ENCODE measurements at places on chromosomes 6 and 20.

DNA sequence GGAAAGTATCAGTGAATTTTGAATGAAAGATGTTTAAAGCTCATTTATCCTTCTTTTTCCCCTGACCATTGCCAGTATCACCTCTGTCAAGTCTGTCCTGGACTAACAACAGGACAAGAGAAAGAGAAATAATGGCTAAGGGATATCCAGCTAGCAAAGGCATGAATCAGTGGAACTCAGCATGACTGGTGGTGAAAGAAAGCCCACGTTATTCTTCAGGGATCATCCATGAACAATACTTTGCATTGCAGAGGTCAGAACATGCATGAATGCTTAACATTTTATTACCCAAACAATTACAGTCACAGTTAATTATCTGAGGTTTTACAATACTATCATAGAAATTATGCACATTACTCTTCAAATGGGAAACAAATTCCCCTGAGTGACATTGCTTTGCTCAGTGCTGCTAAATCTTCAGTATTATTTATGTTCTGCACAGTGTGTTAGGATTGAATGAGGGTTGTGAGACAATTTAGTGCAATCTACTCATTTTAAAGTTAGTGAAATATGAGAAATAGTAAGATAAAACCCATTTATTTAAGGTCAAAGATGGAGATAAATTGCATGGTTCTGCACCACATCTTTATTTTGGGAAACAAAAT, 350.7 kb downstream of the KHDRBS2 start:
- DNase-seq = no peak

DNA sequence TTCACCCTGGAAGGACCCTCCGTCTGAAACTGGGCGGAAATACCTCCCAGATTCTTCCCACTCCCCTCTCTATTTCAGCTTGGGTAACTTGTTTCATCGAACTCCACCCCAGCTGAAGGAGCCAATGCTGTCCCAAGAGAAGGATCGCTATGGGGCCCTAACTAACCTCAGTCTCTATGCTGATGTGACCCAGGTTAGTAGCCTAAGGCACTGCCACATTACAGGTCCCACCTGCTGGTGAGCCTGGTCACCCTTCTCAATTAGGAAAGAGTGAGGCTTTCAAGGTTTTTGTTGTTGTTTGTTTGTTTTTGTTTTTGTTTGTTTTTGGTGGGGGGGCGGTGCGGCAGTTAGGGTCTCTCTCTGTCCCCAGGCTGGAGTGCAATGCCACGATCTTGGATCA, 168.4 kb downstream of the OR2B2 start:
- DNase-seq = no peak

- no peak for DNase-seq
Observed at GRCh38 chr6:1670711-1671462, 61.2 kb downstream of the FOXC1 start.

- no peak for DNase-seq
Observed at GRCh38 chr6:111858347-111858746, 14.9 kb downstream of the FYN start.

- no peak for DNase-seq
Observed at GRCh38 chr20:45320948-45321595, 13.0 kb upstream of the MATN4 start.

DNA sequence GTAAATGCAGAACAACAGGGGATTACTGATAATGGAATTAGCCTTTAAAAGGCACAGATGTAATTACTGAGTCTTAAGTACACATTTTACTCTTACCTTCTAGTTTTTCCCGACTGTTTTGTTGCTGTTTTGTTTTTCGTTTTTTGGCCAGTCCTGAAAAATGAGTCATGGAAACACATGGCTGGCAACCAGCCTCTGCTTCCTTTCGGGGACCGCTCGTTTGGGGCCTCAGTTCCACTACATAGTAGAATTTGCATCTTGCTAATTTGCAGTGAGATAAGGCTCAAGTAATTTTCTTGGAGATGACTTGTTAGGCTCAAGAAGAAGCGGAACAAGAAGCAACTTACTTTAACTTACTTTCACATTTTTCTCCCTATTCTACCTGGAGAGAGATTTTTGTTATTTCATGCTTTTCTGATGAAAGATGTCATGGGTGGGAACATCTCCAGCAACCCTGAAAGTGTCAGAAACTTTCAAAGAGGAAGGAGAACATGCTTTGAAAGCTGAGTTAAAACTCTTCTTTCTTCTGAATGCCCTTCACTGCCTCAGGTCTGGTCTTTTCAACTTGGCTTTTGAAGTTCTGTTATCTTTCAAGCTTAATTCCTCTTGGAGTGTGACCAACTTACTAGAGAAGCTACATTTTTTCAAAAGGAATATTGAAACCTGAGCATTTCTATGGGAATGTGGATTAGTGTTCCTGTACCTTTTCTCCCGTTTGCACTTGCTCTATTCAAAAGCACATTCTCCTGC, 71.5 kb upstream of the HDAC2 start:
- no peak for DNase-seq

Measured in activated CD4-positive, alpha-beta T cell treated with anti-CD3 and anti-CD28 coated beads for 24 hours (primary cell).